ENCODE measurements at places on chromosomes 4 and X. TPM values are rescaled to one million over a fixed set of nuclear protein-coding genes. Genes with fewer than 3 reads are reported as not detected.

Gene WFS1
- total RNA-seq, result 3.7 TPM

Gene GRIA3
- 0.36 TPM for total RNA-seq

Gene ZBTB33
- total RNA-seq, result 10.0 TPM

Gene SLC10A7
- 12.7 TPM for total RNA-seq

Gene ATP2B3
- not detected for total RNA-seq

Gene SMARCAD1
- total RNA-seq, result 15.3 TPM

- ATAC-seq, result no peak
Measured at GRCh38 chr4:5979981-5980380, 38.2 kb downstream of the C4orf50 start.

- ATAC-seq, result no peak
Measured at GRCh38 chr4:139972305-139972704, 181.7 kb downstream of the MAML3 start.

GRCh38 chr4:88606832-88607231 is 14.6 kb downstream of the HERC3 start:
- ATAC-seq, result peak; percentile 72

GRCh38 chr4:122894827-122895226 is 27.6 kb downstream of the NUDT6 start:
- ATAC-seq, result no peak

DNA sequence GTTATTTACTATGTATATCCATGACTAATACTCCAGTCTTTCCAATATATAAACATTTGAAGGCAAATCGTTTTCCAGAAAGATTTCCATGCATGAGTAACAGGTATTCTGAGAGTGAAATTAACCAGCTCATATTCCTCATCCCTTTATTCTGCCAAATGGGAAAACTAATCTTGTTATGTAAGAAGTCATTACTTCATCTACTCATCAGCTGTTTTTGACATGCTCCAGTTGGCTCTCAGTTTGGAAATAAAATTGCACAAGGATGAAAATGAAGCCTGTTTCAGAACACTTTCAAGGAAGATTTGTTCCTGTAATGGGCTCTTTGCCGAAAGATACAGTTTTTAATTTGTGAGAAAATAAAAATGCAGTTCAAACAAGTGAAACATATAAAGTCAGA is 121.9 kb downstream of the KCTD8 start:
- no peak for ATAC-seq

DNA sequence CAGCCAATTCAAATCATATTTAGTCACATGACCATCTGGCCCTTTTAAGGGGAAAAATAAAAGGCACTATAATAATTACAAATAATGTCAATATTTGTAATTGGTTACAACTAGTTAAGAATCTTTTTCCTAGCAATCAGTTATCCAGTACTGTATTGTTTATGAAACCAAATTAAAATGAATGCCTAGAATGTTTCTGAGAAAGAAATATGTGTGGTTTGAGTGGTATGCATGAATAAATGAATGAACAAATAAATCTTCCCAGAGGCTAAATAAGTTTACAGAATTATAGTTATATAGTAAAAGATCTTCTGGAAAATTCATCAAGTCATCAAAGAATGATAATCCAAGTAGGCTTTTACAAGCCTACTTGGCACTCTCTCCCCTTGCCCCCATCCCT is 55.8 kb upstream of the F8A3 start:
- no peak for ATAC-seq

GRCh38 chr4:174522183-174523024 is at the start of gene HPGD:
Gene HPGD (minus strand): TSS chr4:174522488. CDS start chr4:174522451, 37 bp downstream.
- ATAC-seq, result peak; percentile 84

GRCh38 chrX:22121161-22121560 is 89.0 kb downstream of the PHEX start:
- ATAC-seq, result no peak

DNA sequence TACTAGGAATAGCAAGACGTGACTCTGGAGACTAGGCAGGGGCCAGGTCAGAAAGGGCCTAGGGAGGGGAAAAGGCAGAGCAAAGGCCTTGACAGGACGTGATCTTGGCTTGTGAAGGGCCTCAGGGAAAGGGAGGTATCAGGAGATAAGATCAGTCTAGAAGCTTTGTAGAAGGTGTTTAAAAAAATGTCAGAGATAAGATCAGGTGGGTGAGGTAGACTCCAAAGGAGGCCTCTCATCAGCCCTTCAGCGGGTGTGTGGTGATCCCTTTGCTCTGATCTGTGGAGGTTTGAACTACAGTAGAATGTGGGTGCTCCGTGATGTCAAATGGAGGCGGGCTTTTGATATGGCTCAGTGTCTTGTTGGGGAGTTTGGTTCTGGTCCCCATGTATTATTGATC is 78.8 kb upstream of the PRPS1 start:
- no peak for ATAC-seq

- ATAC-seq, result peak; percentile 98
Measured at GRCh38 chrX:15564981-15565579, 35.7 kb downstream of the ACE2 start.

GRCh38 chr4:162837679-162838078 is 329.0 kb downstream of the NAF1 start:
- ATAC-seq, result no peak

- no peak for ATAC-seq
Measured at GRCh38 chr4:47837908-47838294, at the start of gene CORIN. Gene CORIN (minus strand): TSS chr4:47838067. CDS start chr4:47837949, 118 bp downstream.

GRCh38 chr4:174222266-174222872 is 61.1 kb downstream of the FBXO8 start:
- ATAC-seq, result no peak

Data from esophagus mucosa (tissue), 1 donor.